IPS DF 6.9 (cell line): ENCODE measurements at places on chromosomes 5 and 9.

GRCh38 chr9:22203371-22204138 lies 194.4 kb upstream of the CDKN2B start:
- no peaks in the 10 kb centered on the region for H3K36me3 ChIP-seq
- no peaks in the 10 kb centered on the region for H3K27me3 ChIP-seq
- no peak for DNase-seq

- peak; percentile 48 for DNase-seq
- H3K4me3 ChIP-seq, result no peak overlapping the region
- no peaks in the 10 kb centered on the region for H3K36me3 ChIP-seq
- H3K4me1 ChIP-seq, result peaks cover 2% of the 10 kb centered on the region; the same call in 1 of the 2 replicates
Measured at GRCh38 chr5:142475102-142475513, 150.3 kb upstream of the SPRY4 start.

DNA sequence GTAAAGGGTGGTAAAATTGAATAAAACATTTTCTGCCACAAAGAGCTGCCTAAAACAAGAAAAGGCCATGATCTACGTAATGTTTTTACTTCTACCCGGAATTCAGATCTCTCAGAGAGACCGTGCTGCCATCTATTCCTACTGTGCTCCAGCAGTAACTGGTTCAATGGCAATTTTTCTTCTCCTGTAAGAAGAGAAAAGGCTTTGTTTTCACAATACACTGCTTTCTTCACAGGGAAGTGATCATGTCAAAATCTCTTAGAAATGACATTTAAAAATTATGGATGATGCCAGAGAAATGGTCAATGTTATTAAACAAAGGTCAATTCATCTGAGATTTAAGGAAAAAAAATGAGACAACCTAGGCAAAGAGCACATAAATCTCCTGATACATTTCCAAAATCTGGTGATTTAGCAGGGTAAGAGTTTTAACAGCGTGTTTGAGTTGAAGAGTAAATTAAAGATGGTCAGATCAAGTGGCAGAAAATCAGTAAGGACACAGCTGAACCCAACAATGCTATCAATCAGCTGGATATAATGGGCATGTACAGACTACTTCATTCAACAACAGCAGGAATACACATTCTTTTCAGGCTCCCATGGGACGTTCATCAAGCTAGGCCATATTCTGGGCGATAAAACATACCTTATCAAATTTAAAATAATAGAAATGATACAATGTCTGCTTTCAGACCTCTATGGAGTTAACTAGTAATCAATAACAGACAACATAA lies 523.1 kb downstream of the CHSY3 start:
- no peak for DNase-seq
- peaks cover 1% of the 10 kb centered on the region; the same call in 1 of the 2 replicates for H3K4me1 ChIP-seq
- no peaks in the 10 kb centered on the region for H3K36me3 ChIP-seq
- no peak overlapping the region for H3K4me3 ChIP-seq
- no peaks in the 10 kb centered on the region for H3K27me3 ChIP-seq

GRCh38 chr9:115946530-115946929 lies 207.1 kb upstream of the PAPPA start:
- no peak overlapping the region for H3K4me3 ChIP-seq
- H3K27ac ChIP-seq, result no peak overlapping the region
- DNase-seq, result no peak
- H3K27me3 ChIP-seq, result no peaks in the 10 kb centered on the region
- H3K36me3 ChIP-seq, result no peaks in the 10 kb centered on the region

DNA sequence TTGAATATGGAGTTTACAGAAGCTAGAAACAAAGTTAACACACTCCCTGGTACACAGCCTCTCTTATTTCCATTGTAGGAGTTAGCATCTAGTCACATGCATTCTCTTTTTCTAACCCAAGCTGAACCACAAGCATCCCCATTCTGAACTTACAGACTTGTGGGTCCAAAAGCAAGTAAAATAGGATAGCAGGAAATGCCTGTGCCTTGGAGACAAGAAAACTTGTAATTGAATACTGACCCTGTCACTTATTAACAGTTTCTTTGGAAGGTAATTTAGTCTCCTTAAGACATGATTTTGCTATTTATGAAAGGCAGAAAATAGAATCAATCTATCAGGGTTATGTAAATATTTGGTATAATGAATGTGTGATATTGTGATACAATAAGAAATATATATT lies 353.6 kb downstream of the TLE4 start:
- no peaks in the 10 kb centered on the region for H3K4me1 ChIP-seq
- H3K27ac ChIP-seq, result no peak overlapping the region
- no peaks in the 10 kb centered on the region for H3K36me3 ChIP-seq
- DNase-seq, result no peak
- no peaks in the 10 kb centered on the region for H3K27me3 ChIP-seq
- no peak overlapping the region for H3K4me3 ChIP-seq

DNA sequence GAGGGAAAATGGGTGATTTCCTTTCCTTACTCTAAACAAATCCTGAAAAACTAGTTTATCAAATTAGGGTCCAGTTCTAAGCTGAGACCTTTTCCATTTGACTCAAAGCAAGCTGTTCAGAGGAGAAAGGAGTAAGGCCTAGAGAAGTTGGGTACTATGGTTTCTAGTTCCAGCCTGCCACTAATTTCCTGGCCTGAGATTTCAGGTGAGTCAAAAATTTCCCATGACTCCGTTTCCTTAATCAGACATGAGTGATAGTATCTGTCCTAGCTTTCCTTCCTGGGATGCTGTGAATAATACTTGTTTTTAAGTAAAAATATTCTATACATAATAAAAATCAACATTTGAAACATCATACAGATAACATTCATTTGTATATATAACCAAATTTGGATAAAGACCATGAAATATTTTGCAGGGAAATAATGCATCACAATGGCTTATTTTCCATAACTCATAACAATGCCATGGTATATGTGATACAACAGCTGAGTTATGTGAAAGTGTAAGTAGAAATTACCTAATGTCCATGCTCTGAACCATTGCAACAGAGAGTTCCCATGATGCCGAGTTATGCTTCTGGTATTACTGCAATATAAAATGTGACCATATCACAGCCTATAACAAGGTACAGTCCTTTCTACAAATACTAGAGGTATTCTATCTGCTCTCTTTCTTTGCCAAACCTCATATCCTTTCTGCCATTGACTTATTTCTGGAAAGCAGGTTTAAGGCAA lies 142.7 kb downstream of the MLLT3 start:
- no peaks in the 10 kb centered on the region for H3K36me3 ChIP-seq
- DNase-seq, result no peak
- no peaks in the 10 kb centered on the region for H3K27me3 ChIP-seq
- no peak overlapping the region for H3K4me3 ChIP-seq

GRCh38 chr9:100394816-100395215 lies 32.1 kb upstream of the MSANTD3 start:
- DNase-seq, result no peak
- no peaks in the 10 kb centered on the region for H3K27me3 ChIP-seq
- H3K4me1 ChIP-seq, result no peaks in the 10 kb centered on the region
- H3K4me3 ChIP-seq, result no peak overlapping the region
- H3K27ac ChIP-seq, result no peak overlapping the region
- H3K36me3 ChIP-seq, result no peaks in the 10 kb centered on the region

GRCh38 chr5:57662991-57663390 lies 180.4 kb upstream of the ACTBL2 start:
- H3K36me3 ChIP-seq, result no peaks in the 10 kb centered on the region
- no peaks in the 10 kb centered on the region for H3K4me1 ChIP-seq
- no peak for DNase-seq
- H3K27me3 ChIP-seq, result no peaks in the 10 kb centered on the region
- no peak overlapping the region for H3K4me3 ChIP-seq

DNA sequence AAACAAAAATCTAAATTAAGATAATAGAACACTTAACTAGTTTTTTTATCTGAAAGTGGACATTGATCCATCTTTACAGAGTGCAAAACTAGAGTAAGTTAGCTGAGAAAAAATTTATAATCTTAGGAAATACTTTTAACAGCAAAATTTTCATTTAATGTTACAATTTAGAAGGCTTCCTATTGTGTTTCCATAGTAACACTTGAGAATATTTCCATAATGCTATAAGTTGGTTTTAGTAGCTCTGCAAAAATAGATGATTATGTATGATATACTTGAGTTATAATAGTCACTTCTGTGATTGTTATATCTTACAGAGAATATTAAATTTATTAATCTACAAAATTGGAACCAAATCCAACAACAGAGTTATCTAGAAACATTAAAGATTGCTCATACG lies 78.6 kb downstream of the MTREX start:
- H3K27ac ChIP-seq, result no peak overlapping the region
- DNase-seq, result no peak
- no peaks in the 10 kb centered on the region for H3K36me3 ChIP-seq

- no peak overlapping the region for H3K4me3 ChIP-seq
- no peaks in the 10 kb centered on the region for H3K36me3 ChIP-seq
- H3K4me1 ChIP-seq, result no peaks in the 10 kb centered on the region
- no peaks in the 10 kb centered on the region for H3K27me3 ChIP-seq
- no peak for DNase-seq
Measured at GRCh38 chr5:5523066-5523505, 100.6 kb downstream of the ICE1 start.

GRCh38 chr5:2675548-2675947 lies 75.9 kb downstream of the IRX2 start:
- no peak overlapping the region for H3K4me3 ChIP-seq
- no peak for DNase-seq
- no peaks in the 10 kb centered on the region for H3K36me3 ChIP-seq

- no peak overlapping the region for H3K4me3 ChIP-seq
- no peak for DNase-seq
- no peaks in the 10 kb centered on the region for H3K36me3 ChIP-seq
- peaks cover 8% of the 10 kb centered on the region; the same call in 1 of the 2 replicates for H3K4me1 ChIP-seq
Measured at GRCh38 chr5:167896814-167897213, 394.6 kb upstream of the WWC1 start.

GRCh38 chr9:130325921-130326320 lies 60.4 kb downstream of the HMCN2 start:
- H3K4me1 ChIP-seq, result peaks cover 4% of the 10 kb centered on the region; the same call in 1 of the 2 replicates
- peaks cover 3% of the 10 kb centered on the region; the same call in 1 of the 2 replicates for H3K36me3 ChIP-seq
- no peak for DNase-seq
- no peak overlapping the region for H3K27ac ChIP-seq
